ENCODE measurements at places on chromosomes 13 and 19.

GRCh38 chr19:39397360-39398296 is 6.5 kb downstream of the MED29 start:
- DNase-seq = no peak

GRCh38 chr13:109529964-109530363 is 256.4 kb downstream of the IRS2 start:
- no peak for DNase-seq

- no peak for DNase-seq
Observed at GRCh38 chr19:6737873-6738786, 750 bp upstream of the GPR108 start.

GRCh38 chr13:74726206-74726605 is 592.0 kb upstream of the KLF12 start:
- DNase-seq = no peak

DNA sequence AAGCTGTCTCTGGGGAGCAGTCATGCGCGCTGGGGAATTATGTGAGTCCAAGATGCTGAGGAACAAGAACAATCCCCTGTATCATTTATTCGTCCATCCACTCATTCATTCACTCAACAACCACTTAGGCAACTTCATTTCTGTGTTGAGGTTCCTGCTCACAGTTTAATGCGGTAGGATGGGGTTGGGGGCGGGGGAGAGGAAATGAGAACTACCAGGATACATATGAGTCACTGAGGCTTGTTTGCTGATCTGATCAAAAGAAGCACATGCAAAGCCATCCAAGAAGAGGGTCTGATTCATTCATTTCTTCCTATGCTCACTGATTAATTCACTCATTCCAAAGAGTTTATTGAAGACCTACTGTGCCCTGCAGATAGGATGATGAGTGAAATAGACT is 20.9 kb downstream of the ZNF536 start:
- no peak for DNase-seq

- DNase-seq = no peak
Observed at GRCh38 chr13:78147905-78148304, 229.3 kb upstream of the EDNRB start.

- no peak for DNase-seq
Observed at GRCh38 chr13:36919833-36920615, at the start of gene SMAD9. TSS of gene SMAD9 (minus strand) at chr13:36920238. CDS start at chr13:36879689, 40,549 bp downstream.

DNA sequence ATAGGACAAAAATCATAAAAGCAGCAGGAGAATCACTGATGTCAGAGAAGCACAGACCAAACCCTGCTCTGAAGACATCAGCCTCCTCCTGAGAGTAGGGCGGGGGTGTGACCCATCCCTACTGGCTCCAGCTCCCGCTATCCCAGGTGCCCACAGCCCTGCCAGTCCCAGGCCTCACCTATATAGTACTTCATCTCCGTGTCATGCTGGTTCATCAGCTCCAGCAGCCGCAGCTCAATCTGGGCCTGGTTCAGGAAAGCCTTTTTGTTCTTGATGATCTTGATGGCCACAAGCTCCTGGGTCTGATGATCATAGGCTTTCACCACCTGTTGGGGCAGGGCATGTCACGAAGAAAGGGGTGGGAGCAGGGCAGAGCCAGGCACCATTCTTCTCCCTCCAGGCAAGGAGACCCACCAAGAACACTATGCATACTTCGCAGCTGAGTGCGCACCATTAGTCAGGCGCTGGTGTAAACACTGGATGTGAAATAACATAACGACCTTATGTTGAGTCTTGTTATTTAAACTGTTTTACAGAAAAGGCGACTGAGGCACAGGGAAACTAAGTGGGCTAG is 4.2 kb downstream of the DYRK1B start:
- no peak for DNase-seq

All from NCI-H187 treated with DMSO at 0.1 percent for 48 hours (cell line).